ENCODE measurements at places on chromosomes 6 and 20. TPM values are rescaled to one million over a fixed set of nuclear protein-coding genes. Genes with fewer than 3 reads are reported as not detected.

FAXC gene
- not detected for polyA plus RNA-seq

SRMS gene
- 0.54 TPM for polyA plus RNA-seq

SLC32A1 gene
- 0.16 TPM for polyA plus RNA-seq

POM121L2 gene
- polyA plus RNA-seq, result not detected

DDO gene
- polyA plus RNA-seq, result not detected

APOBEC2 gene
- polyA plus RNA-seq, result not detected

CYP21A2 gene
- polyA plus RNA-seq, result not detected

CST9 gene
- polyA plus RNA-seq, result not detected

TGM3 gene
- not detected for polyA plus RNA-seq

MYLK2 gene
- polyA plus RNA-seq, result not detected

GNAS-AS1 gene
- polyA plus RNA-seq, result not detected

ADGRF4 gene
- not detected for polyA plus RNA-seq

SIRPB1 gene
- polyA plus RNA-seq, result 1.3 TPM

PFDN6 gene
- polyA plus RNA-seq, result 34.2 TPM

ULBP3 gene
- polyA plus RNA-seq, result 0.22 TPM

SOBP gene
- 0.87 TPM for polyA plus RNA-seq

GPR6 gene
- not detected for polyA plus RNA-seq

PHF20 gene
- 53.6 TPM for polyA plus RNA-seq

MLIP gene
- polyA plus RNA-seq, result not detected

KCNQ2 gene
- not detected for polyA plus RNA-seq

ZNF334 gene
- 0.27 TPM for polyA plus RNA-seq

MCHR2 gene
- not detected for polyA plus RNA-seq

SLC22A2 gene
- polyA plus RNA-seq, result not detected

ASIP gene
- 0.24 TPM for polyA plus RNA-seq

PGC gene
- polyA plus RNA-seq, result not detected

TFAP2D gene
- not detected for polyA plus RNA-seq

BPI gene
- 0.13 TPM for polyA plus RNA-seq

SEL1L2 gene
- polyA plus RNA-seq, result not detected

DLL1 gene
- 1.6 TPM for polyA plus RNA-seq

SLC25A27 gene
- 0.81 TPM for polyA plus RNA-seq

DSP gene
- polyA plus RNA-seq, result not detected

PNPLA1 gene
- not detected for polyA plus RNA-seq

NR2E1 gene
- not detected for polyA plus RNA-seq

GMPR gene
- polyA plus RNA-seq, result 0.37 TPM

MAP3K5 gene
- 5.7 TPM for polyA plus RNA-seq

PROKR2 gene
- not detected for polyA plus RNA-seq

RGS17 gene
- polyA plus RNA-seq, result not detected

TP53TG5 gene
- polyA plus RNA-seq, result not detected

All from B cell (primary cell).